ENCODE measurements at places on chromosomes 11 and 22.

- DNase-seq: no peak
Measured at GRCh38 chr11:44659641-44660040, 67.1 kb upstream of the TSPAN18 start.

DNA sequence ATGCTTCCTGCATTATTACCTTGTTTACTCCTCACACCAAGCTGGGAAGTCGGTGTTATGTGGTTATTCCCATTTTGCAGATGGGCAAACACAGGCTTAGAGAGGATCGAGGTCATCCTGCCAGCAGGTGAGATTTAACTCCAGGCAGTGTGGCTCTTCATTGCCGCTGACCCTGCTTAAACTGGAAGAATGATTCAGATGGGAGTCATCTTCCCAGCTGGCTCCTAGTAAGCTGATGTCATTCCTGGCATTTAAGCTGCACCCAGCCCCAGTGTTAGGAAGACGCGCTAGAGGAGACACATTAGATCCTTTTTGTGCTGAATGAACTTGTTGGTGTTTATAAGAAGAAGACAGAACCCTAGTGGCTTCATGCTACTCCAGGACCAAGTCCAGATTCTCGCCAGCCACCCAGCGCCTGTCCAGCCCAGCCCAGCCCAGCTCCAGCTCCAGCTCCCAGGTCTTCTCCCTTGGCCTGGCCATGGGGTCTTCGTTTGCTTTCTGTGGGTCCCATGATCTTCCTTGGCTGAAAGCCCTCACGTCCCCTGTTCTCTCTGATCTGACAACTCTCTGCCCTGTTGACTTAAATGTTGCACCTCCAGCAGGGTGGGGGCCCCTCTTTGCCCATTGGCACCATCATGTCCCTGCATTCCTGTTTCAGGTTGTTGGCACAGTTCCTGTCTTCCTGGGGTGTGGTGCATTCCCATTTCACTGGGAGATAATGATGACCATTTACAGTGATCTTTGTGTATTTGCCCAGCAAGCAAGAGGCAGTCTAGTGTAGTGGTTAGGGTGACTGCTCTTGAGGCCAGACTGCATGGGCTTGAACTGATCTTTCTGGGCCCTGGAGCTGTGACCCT is 13.6 kb downstream of the PARVB start:
- peak; percentile 95 for DNase-seq

GRCh38 chr11:11570823-11571222 is 51.0 kb downstream of the GALNT18 start:
- peak; percentile 55 for DNase-seq

- peak; percentile 42 for DNase-seq
Measured at GRCh38 chr22:23306438-23306921, 126.2 kb downstream of the BCR start.

GRCh38 chr22:44160421-44160820 is 20.3 kb upstream of the PARVG start:
- no peak for DNase-seq

GRCh38 chr11:32794439-32794838 is at the start of gene CCDC73:
CCDC73 (minus strand) TSS chr11:32794662; CDS start chr11:32760243, 34,419 bp downstream.
- no peak for DNase-seq

DNA sequence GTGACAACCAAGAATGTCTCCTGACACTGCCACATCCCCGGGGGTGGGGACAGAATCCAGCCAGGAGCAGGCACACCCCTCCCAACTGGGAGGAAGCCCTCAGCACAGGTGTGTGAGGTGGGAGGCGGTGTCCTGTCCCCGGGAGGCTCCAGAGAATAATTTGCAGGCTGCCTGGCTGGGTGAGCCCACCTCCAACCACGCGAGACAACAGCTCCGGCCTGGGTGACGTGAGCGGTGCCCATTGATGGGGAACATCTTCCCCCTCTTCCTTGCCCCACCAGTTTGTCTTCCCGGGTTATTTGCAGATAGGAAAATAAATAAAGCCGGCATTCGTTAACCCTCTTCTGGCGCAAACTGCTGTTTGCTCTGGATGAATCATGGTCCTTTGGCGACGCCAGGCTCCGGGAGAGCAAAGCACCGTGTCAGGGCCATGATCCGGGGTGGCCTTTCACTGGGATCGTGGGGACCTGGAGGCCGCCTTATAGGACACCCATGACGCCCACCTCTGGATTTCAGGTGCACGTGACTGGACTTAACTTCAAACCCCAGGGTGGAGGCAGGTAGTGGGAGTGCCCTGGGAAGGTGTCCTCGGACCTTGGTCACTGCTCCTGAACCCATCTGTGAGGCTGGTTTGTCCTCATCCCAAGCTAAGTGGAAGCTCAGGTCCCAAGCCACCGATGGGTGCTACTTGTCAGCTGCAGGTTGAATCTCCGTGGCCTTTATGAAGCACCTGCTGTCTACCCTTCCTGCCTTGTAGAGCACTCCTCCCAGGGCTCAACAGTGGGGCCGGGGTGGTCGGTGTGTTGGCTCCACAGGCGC is 13.9 kb downstream of the CCND1 start:
- DNase-seq: peak; percentile 61

GRCh38 chr22:42180349-42180842 is 49.8 kb upstream of the CYP2D6 start:
- DNase-seq: no peak

DNA sequence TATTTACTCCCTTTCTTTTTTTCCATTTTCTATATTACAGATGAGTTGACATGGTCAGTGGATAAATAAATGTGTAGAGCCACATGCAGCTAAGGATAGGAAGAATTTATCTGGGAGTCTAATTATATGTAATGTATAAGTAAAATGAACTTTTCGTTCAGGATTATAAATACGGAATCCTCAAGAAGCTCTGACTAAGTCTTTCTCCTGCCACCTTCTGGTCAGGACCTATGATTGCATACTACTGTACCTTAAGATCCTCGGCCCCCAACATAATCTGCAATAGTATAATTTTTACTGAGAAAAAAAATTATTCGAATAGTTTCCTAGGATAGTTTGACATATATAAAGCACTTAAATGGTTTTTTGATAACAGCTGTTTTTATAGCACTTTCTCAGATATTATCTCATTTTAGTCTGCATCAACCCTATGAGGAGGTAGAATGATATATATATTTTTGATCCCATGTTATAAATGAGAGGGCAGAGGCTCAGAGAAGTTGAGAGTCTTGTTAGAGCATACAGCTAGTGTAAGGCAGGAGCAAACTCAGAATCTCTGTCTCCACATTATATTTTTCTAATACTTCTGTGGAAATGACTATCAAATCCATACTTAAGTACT is 36.1 kb downstream of the CCDC90B start:
- DNase-seq: peak; percentile 48

GRCh38 chr22:33380789-33381530 is 322.8 kb upstream of the SYN3 start:
- DNase-seq: peak; percentile 98

- DNase-seq: no peak
Measured at GRCh38 chr11:9250139-9250582, 15.0 kb downstream of the DENND5A start.

- no peak for DNase-seq
Measured at GRCh38 chr22:31790240-31790639, 36.4 kb downstream of the DEPDC5 start.

DNA sequence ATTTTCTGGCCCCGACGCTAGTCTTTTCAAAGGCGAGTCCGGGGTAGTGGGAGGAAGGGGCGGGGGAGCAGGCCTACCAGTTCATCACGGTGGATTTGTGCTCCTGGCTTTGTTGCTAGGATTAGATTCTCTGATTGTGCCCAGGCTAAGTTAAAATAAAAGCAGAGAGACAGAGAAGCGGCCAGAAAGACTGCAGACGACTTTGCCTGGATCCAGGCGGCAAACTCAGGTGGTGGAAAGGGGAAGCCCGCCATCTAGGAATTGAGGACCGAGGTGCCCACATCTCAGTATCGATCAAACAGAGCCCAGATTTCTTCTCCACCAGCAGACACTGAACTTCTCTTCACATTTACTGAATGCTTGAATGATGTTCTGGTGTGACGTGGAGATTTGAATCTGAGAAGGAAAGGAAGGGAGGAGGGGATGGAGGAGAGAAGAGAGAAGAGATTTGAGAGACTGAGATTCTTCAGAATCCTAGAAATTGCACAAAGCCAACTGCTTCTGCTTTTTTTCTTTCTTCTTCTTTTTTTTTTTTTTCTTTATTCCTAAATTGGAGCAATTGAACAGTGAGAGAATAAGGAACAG is 2.7 kb downstream of the FAT3 start:
- DNase-seq: no peak

DNA sequence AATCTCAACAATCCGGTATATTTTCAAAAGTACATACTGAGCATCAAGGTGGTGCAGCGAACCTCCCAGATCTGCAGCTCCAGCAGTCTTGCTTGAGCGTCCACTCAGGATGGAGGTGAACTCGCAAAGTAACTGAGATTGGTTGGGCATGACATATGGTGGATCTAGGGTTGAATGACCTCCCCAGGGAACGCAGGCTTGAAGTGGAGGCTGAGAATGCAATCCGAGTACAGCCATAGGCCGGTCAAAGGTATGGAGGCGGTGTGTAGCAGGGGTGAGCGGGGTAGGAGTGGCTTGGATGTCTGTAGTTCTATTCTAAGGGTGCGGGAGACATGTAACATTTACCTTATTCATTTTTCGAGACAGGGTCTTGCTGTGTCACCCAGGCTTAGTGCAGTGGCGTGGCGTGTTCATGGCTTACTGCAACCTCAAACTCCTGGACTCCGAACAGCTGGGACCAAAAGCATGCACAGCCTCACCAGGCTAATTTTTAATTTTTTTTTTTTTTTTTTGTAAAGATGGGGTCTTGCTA is 631 bp upstream of the C22orf39 start:
- peak; percentile 57 for DNase-seq

DNA sequence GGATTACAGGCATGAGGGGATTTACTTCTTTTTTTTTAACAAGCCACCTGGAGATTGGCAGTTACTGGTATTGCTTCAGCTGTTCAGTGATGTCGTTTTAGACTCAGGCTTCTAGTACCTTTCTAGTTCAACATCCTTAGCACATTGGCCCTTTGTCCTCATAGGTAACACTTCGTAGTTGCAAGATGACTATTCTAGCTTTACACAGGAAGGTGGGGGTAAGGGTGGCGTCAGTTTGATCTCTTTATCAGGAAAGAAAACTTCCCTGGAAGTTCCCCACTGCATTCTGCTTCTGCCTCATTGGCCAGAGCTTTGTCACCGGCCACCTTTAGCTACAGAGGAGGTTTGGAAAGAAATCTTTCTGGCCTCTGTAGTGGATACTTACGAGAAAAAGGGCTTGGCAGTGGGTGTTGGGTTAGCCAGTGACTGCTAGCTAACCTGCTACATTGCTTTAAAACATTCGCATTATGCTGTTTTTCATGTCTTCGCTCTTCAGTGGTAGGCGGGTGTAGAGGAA is 40.7 kb downstream of the SFI1 start:
- DNase-seq: no peak

GRCh38 chr11:19216021-19216420 is 14.2 kb upstream of the CSRP3 start:
- DNase-seq: no peak

- DNase-seq: no peak
Measured at GRCh38 chr11:60528934-60529333, 13.7 kb downstream of the MS4A13 start.

- no peak for DNase-seq
Measured at GRCh38 chr11:94181943-94182342, 53.3 kb downstream of the PANX1 start.

GRCh38 chr11:78344676-78345075 is 72.9 kb downstream of the GAB2 start:
- DNase-seq: no peak

GRCh38 chr11:119684361-119685110 is 44.5 kb downstream of the NECTIN1 start:
- DNase-seq: peak; percentile 88

DNA sequence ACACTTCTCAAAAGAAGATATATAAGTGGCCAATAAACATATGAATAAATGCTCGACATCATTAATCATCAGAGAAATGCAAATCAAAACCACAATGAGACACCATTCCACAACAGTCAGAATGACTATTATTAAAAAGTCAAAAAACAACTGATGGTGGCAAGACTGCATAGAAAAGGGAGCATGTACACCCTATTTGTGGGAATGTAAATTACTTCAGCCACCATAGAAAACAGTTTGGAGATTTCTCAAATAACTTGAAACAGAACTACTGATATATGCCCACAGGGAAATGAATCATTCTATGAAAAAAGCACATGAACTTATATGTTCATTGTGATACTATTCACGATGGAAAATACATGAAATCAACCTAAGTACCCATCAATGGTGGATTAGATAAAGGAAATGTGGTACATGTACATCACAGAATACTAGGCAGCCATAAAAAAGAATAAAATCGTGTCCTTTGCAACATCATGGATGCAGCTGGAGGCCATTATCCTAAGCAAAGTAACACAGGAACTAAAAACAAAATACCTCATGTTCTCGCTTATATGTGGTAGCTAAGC is 42.4 kb downstream of the GLYATL2 start:
- peak; percentile 18 for DNase-seq

DNA sequence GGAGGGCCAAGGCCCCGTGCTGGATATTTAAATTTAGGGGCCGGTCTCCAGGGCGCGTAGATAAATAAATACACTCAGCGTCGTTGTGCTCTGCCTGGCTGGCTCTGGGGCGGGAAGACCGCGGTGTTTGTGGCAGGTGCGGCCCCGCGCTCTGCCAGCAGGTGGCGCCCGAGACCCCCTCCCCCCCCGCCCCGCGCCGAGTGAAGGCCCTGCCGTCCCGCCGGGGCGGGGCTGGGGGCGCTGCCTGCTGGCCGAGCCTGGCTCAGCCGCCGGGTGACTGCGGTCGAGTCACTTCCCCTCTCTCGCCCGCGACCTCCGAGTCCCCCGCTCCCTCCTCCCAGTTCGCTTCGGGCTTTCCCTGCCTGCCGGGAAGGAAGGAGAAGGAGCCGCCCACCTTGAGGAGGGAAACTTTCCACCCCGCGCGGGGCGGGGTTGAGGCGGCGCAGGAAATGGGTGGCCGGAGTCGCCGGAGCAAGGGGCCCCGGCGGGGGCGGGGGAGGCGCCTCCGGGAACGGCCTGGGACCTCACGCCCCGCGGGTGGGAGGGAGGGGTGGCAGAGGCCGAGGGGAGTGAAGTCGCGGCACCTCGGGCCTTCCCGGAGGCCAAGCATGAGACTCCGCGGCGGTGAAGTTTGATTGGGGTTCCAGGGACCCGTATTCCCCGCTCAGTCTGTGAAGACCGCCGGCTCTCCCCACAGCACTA is 1.6 kb upstream of the EHBP1L1 start:
- DNase-seq: peak; percentile 75

DNA sequence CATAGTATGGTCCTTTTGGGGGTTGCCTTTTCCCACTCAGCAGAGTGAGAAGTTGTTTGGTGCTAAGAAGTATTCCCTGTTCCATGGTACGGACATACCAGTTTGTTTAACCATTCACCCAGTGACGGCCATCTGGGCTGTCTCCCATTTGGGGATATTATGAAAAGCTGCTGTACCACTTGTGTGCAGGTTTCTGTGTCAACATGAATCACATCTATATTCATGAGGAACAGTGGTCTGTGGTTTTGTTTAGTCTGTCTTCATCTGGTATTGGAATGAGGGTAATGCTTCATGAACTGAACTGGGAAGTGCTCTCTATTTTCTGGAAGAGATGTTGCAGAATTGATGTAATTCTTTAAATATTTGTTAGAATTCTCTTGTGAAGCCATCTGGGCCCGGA is 89.5 kb downstream of the TRMU start:
- peak; percentile 73 for DNase-seq

GRCh38 chr22:16808744-16809143 is 16.5 kb downstream of the XKR3 start:
- no peak for DNase-seq

- no peak for DNase-seq
Measured at GRCh38 chr11:116835042-116835772, 2.2 kb downstream of the APOA1 start.

- peak; percentile 62 for DNase-seq
Measured at GRCh38 chr11:5123802-5124521, 14.2 kb downstream of the OR52A5 start.

GRCh38 chr22:44220727-44221680 is 40.3 kb downstream of the PARVG start:
- no peak for DNase-seq

Data from bronchial epithelial cell (primary cell).